ENCODE measurements at places on chromosomes 12 and 14.
A peak's percentile ranks its signal among the peaks of the same experiment; 100 is the strongest.

- peak; percentile 67 for DNase-seq
Measured at GRCh38 chr12:120115692-120116440, 687 bp downstream of the RAB35 start.

DNA sequence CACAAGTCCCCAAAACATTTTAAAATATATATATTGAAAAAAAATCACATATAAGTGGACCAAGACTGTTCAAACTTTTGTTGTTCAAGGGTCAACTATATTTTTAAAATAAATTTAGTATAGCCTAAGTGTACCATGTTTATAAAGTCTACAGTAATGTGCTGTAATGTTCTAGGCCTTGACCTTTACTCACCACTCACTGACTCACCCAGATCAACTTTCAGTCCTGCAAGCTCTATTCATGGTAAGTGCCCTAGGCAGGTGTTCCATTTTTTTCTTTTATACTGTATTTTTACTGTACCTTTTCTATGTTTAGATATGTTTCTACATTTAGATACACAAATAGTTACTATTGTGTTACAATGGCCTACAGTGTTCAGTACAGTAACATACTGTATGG lies 23.4 kb upstream of the TMTC1 start:
- DNase-seq: no peak

DNA sequence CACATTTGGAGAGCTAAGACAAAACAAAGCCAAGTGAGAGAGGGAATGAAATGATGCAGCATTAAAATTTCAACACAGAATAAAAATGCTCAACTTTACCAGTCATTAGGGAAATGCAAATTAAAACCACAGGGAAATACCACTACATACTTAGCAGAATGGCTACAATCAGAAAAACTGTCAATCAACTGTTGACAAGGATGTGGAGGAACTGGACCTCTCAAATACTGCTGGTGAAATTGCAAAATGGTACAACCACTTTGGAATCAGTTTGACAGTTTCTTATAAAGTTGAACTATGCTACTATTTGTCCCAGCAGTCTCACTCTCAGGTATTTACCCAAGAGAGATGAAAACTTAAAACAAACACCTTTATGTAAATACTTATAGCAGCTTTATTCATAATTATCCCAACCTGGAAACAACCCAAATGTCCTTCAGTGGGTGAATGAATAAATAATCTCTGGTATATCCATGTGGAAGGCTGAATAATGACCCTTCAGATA lies 43.8 kb upstream of the KTN1 start:
- DNase-seq: no peak

GRCh38 chr14:80427101-80427500 lies 215.8 kb upstream of the DIO2 start:
- no peak for DNase-seq

- no peak for DNase-seq
Measured at GRCh38 chr12:68750506-68750905, 4.5 kb downstream of the SLC35E3 start.

GRCh38 chr12:124578854-124579253 lies 11.4 kb upstream of the NCOR2 start:
- no peak for DNase-seq

- DNase-seq: peak; percentile 21
Measured at GRCh38 chr14:65179918-65180724, 77.8 kb upstream of the MAX start.

DNA sequence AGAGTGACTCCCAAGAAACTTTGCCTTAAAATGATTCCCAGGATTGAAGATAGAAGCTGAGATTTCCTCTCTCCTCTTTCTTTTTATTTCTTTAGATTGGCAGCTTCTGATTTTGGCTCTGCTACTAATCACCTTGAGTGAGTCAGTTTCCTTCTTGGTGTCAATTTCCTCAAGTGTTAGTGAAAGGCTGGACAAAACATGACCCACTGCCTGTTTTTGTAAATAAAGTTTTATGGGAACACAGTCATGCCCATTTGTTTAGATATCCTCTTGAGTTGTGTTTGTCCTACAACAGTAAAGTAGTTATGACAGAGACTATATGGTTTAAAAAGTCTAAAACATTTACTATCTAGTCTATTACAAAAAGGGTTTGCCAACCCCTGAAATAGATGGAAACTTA lies 227.2 kb upstream of the TBX3 start:
- peak; percentile 62 for DNase-seq

DNA sequence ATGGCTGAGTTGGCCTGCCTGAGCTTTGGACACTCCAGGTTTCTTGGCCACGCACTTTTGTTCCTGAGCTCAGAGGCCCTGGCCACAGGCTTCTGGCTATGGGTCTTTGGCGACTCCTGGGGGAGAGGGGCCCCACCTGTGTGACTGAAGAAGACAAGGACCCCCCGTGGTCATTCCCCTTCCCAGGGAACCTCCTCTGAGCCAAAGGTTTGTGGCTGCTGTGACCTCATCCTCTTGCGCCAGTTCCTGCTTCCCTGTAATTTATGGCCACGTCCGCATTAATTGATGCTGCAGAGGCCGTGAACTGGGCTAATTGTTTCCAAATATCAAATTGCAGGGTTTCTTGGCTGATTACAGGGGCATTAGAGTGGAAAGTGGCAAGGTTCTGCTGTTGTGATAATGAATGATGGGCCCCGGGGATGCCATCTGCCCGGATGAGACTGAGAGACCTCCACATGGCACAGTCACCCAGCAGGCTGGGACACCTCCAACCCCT lies 27.6 kb upstream of the NOS1 start:
- no peak for DNase-seq

- DNase-seq: no peak
Measured at GRCh38 chr14:62662811-62663455, 382.3 kb downstream of the KCNH5 start.

- no peak for DNase-seq
Measured at GRCh38 chr12:31850268-31850667, 108.9 kb upstream of the RESF1 start.

DNA sequence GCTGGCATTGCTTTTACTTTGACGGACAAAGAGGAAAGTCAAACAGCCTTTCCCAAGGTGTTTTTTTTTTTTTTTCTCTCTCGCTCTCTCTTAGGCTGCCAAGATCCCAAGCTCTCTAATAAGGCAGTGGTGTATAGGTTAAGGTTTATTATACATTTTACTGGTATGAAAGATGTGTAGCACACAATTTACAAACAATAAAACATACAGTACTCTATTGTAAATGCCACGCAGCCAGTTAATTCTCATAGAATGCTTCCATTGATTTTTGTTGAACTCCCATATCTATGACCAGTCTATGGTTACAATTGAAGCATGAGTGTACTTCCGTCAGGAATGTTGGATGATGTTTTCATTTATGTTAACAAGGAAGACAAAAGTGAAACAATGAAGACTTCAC lies 106.4 kb upstream of the GSC start:
- no peak for DNase-seq

DNA sequence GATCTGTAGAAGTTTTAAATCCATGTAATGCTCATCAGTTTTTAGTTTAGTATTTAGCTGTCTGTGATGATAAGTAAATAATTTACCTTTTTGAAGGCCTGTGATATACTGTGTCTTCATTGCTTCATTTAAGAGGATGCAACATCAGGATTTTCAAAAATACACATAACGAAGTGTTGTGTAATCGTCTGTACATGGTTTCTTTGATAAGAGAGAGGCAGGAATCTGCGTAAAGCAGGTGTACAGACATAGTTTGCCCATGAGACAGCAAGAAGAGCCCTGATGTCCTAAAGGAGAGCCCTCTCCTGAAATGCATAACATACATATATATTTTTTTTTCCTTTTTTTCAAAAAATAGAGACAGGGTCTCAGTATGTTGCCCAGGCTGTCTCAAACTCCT lies 44.8 kb downstream of the RASSF3 start:
- no peak for DNase-seq

DNA sequence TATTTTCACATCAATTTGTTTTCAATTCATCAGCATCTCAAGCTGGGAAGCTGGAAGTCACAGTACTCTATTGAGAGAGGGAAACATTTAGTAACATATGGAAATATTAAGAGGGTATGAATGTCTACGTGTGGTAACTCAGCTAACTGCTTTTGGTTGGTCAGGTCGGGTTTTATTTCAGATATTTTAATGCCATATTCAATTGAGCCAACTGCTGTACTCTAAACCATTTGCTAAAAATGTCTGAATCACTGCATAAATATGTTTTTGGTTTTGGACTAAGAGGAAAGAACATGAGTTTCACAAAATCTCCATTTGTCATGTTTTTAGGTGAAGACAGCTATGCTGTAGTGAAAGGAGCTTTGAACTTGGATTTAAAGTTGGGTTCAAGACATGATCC lies 18.9 kb upstream of the PPFIBP1 start:
- DNase-seq: no peak

- peak; percentile 85 for DNase-seq
Measured at GRCh38 chr12:106345746-106346145, 11.8 kb upstream of the POLR3B start.

- DNase-seq: no peak
Measured at GRCh38 chr12:47147739-47148138, 68.0 kb upstream of the AMIGO2 start.

DNA sequence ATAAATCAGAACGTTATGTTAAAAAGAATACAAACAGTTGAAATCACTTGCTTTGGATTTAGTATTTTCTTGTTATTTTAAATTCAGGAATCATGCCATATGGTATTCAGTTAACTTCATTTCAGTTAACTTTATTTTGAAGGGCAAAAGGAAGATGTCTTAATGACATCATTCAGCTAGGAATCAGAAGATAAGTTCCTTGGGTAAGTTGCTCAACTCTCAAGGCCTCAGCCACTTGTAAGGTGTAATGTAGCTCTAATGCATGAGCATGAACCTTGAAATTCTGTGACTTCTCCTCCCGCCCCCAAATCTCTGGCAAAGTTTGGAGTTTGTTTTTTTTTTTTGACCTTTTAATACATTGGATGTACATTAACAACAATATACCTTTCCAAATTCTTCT lies 42.6 kb downstream of the FRS2 start:
- no peak for DNase-seq

- DNase-seq: no peak
Measured at GRCh38 chr14:54610051-54610977, 43.4 kb downstream of the SAMD4A start.

DNA sequence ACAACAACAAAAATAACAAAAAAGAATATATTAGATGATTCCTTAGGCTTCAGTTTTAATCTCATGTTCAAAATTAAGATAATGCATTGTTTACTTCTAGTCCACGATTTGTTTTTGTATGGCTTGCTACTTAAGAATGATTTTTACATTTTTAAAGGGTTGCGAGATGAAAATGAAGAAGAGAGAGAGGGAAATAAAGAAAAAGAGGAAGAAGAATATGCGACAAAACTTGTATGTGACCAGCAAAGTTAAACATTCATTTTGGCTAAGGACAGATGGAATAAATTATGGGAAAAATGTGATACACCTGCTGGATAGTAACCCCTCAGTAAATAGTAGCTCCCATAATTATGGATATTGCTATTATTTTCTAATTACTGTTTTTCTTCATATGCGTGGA lies 1.2 kb upstream of the GIT2 start:
- DNase-seq: no peak

DNA sequence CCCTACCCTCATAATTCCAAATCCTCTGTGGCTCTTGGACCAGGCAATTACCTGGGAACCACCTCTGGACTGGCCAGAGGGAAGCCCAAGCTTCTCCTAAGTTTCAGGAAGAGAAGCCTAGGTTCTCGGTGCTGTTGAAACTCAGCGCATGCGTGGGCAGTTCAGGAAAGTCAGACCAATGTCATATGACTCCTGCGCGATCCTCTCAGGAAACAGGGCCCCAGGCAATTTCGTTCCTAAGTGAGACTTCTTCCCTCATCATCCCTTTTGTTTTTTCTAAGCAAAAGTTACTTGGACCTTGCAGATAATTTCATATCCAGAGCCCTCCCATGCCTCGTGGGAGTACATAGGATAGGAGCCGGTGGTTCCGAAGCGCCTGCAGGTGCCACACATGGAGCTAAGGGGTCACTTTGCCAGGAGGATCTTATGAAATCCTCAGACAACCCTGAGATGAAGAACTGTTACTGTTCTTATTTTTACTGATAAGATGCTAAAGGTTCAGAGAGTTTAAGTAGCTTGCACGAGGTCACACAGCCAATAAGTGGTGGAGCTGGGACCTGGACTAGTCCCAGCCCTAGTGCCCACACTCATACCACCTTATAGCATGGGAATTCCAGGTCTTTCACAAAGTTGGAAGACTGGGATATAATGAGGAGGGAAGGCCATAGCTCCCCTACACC lies 168.2 kb downstream of the ZFP36L1 start:
- DNase-seq: no peak

DNA sequence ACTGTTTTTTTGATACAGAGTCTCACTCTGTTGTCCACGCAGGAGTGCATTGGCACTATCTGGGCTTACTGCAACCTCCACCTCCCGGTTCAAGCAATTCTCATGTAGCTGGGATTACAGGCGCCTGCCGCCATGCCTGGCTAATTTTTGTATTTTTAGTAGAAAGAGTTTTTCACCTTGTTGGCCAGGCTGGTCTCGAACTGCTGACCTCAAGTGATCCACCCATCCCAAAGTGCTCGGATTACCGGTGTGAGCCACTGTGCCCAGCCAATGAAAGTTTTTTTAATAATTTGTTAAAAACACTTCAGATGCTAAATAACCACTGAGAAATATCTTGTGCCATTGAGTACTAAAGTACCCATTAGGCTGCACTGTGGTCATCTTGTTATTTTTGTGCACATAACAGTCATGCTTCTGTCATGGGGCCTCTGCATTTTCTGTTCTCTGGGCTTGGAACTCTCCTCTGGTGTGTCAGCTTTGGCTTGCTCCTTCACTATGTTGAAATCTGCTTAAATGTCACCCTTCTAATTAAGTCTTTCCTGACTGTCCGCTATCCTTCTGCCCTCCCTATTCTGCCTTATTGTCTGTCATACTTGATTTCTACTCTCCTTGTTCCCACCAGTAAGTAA lies 105.1 kb downstream of the KTN1 start:
- DNase-seq: no peak

GRCh38 chr14:93375673-93376156 lies 28.7 kb downstream of the COX8C start:
- no peak for DNase-seq

DNA sequence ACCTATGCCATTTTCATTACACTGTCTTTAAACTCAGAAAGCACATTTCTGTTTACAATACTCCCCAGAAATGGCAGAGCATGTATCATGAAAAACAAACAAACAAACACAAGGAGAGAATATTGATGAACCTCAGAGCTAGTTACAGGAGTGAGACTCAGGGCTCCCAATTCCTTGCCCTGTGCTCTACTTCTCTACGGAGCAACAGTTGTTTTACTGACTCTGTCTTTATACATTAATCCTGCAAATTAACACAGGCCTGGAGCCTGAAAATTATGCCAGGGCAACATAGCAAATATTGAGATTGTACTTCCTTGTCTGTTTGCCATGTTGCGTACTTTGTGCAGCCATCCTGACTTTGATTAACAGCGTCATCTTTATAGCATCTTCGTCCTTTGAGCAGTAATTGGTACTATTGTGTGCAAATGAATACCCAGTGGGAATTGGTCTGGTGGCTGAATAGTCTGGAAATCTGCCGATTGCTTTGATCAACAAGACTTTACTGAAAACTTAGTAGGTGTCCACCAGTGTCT lies 15.2 kb upstream of the AKAP6 start:
- DNase-seq: no peak

DNA sequence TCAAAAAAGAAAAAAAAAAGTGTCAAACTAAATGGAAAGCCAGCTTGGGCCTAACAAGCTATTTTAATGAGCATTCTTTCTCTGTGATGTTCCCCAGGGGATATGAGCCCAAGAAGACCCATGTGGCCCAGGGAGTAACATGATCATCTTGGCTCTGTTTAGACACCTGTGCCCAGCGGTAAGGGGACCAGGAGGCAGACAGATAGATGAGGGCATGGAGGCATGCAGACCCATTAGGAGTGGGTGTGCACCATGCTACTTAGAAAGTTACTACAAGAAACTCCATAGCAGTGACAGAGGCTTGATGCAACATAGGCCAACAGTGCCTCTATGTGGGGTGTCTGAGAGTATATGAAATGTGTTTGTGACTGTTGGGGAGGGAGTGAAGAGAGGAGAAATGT lies 3.1 kb upstream of the CREBL2 start:
- DNase-seq: no peak
